ENCODE measurements at places on chromosomes 2 and 18.

DNA sequence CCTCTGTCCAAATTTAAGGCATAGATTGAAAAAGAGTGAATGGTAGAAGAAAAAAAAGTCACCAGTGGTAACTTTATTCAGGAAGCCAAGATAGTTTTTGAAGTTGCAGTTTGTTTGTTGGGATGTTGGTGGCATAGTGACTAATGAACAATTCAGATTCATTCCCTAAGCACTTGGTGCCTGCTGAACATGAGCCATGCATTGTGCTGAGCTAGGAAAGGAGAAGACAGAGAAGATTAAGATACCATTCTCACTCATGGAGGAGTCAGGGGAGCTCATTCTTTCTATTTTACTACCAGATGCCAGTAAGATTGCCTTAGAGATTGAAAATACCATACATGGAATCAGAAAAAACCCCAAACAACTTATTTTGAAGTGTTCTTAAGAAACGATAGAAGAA is 25.1 kb downstream of the MEIS1 start:
- no peak for DNase-seq

- no peak for DNase-seq
Measured at GRCh38 chr18:46856973-46857372, 60.3 kb downstream of the PIAS2 start.

DNA sequence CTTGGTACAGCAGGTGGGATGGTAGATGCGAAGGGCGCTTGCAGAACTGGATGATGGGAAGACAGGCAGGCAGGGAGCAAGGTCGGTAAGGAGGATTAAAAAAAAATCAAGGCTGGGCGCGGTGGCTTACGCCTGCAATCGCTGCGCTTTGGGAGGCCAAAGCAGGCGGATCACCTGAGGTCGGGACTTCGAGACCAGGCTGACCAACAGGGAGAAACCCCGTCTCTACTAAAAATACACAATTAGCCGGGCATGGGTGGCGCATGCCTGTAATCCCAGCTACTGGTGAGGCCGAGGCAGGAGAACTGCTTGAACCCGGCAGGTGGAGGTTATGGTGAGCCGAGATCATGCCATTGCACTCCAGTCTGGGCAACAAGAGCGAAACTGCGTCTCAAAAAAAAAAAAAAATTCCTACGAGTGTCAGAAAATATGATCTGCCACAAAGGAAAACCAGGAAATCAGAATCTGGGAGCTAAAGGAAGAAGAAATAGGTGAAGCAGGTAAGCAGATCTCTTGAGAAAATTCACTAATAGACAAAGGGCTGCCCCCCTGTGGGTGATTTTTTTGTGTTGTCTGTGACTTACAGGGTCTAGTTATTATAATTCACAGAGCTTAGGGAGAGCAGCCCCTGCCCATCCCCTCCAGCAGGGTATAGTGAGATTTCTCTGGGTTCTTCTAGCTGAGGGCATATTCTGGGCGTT is 46.2 kb downstream of the C2orf42 start:
- no peak for DNase-seq

DNA sequence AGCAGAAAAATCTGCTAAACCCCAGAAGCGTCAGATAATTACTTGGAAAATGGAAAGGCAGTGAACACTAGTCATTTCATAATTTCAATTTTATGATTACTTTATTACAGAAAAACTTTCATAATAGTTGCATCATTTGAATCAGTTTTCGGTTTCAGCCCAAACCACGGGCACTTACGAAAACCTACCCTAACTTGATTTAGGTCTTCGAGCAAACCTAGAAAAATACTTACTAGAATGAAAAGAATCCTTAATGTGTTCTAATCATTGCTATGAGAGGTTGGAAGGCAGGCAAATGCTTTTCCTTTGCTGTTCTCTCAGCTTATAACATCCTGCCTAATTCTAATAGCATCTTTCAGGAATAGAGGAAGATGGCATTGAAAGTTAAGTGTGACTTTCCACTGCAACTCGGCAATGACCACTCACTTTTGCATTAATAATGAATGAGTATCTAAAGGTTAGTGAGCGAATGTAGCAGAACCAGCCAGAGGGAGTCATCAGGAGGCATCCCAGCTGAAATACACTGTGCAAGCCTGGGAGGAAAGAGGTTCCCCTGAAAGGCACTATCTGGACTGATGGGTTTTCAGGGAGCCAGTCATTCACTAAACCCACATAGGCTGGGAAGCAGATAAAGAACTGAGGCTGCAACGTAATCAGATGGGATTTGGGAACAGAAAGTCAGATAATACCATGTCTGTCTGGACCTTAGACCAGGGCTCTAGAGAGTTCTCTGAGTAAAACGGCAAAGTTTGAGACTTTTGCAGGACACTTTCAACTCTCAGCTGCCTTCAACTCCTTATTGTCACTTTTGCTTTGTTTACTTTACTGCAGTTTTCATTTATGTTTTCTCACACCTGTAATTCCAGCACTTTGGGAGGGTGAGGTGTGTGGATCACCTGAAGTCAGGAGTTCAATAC is 520.8 kb downstream of the RNF144A start:
- DNase-seq = no peak

GRCh38 chr2:101627285-101628029 is 70.0 kb upstream of the MAP4K4 start:
- DNase-seq = no peak

DNA sequence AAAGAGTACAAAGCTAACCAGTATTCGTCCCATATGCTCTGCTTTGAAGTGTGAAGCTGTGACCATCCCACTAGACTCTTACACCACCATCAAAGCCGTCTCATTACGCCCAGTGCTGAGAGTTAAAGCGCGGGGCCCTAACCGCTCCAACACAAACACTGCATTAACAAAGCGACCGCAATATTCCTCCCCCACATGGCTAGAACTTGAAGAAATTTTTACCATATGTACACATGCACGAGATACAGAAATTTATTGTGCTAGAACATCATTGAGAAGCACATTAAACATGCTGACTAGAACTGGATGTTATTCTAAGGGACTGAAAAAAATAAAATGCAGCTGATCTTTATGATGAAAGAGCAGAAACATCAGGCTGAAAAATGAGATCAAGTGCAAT is 20.5 kb downstream of the FTCDNL1 start:
- no peak for DNase-seq

- no peak for DNase-seq
Measured at GRCh38 chr2:127220768-127221527, 849 bp upstream of the CYP27C1 start.

DNA sequence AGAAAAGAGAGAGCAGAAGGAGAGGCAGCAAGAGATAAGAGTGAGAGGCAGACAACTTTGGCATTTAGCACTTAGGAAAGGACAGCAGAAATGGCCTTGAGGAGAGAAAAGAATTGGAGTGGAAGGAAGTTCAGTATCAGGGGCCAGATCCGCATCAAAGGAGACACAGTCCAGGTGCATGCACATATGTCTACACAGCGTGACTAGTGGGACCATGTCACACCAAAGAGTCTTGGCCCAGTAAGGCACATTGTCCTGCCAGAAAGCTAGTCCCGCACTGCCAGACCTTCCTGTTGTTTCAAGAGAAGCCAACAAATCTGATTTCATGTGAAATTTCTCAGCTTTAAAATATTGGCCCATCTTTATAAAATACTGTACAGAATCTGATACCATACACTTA is 8.5 kb upstream of the STK39 start:
- DNase-seq = no peak

DNA sequence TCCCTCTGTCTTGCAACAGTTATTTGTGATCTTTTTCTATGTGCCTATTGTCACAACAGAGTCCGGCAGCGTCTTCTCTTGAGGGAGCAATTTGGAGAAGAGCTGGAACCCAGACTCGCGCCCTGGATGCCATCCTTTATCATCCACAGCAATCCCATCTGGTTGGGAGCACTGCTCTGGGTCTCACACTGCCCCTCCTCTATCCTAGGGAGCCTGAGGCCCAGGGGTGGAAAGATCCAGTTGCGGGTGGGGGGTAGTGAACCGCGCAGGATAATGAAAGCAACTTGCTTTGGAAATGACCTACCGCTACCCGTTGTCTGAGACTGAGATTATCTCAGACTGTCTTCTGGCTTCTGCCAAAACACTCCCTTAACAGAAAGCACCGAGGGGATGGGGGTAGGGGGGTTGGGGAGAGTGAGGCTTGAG is 713 bp downstream of the WBP1 start:
- DNase-seq = no peak

GRCh38 chr2:121095257-121096080 is 189.5 kb downstream of the TFCP2L1 start:
- DNase-seq = no peak

DNA sequence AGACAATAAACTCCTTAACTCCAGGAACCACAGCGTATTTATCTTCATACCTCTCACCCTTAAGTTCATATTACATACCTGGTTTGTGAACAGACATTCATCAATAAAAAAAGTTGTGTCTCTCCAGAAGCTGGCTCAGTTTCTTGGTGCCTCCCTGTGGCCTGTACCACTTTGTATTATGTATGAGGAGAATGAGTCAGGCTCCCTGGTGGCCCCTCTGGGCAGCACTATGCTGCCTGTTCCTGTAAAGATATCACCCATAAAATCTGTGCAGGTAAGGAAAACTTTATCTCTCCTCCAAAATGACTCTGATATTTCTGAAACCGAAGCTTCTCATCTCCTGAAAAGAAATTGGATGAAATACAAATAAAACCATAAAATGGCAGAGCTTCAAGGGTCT is 198.4 kb upstream of the NT5C1B start:
- DNase-seq = no peak

DNA sequence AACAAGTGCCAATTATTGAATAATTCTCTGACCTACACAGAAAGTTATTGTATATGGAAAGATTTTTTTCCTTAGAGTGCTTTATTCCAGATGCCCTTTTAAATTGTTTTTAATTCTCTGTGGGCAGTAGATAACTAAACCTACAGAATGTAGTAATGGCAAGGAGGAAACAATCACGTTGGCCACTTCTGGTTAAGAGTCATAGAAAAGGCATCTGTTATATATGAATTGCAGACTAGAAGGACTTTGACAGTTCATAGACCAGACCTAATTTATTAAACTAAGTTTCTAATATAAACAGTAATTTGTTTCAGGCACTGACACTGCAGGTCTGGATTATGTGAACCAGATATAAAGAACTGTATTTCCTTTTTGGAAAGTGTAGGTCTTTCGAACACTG is 607.5 kb downstream of the PLCL1 start:
- no peak for DNase-seq

DNA sequence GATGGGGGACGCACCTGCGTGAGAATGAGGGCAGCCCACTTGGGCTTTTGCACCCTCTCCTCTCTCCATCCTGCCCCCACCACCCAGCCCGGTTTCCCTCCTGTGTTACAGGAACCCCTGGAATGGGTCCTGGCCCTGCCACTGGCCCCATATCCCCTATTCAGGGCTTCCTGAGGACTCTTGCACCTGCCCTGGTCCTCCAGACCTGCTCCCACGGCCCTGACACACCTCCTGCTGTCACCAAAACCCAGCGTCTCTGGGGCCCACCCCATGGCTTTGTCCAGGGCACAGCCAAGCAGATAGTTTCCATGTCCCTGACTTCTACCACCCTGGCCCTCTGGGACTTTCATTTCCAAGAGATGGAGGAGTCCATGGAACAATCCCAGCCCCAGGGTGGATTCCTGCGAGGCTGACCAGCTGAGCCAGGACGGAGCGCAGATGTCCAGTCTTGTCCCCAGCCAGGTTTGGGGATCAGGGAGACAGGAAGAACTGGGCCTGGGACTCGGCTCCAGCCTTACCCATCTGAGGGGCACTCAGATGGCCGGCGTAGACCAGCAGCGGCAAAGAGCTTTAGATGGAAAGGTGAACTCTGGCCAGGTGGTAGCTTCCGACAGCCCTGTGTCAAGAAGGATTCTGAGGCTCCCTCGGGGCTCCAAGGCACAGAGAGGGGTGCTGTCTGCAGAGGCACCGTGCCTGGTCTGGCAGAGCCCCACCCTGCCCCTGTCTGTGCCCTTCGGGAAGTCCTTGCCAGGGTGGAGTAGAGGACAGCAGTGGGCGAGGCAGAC is 12.0 kb downstream of the GPR35 start:
- no peak for DNase-seq

- DNase-seq = no peak
Measured at GRCh38 chr2:199659207-199659606, 191.8 kb downstream of the FTCDNL1 start.

DNA sequence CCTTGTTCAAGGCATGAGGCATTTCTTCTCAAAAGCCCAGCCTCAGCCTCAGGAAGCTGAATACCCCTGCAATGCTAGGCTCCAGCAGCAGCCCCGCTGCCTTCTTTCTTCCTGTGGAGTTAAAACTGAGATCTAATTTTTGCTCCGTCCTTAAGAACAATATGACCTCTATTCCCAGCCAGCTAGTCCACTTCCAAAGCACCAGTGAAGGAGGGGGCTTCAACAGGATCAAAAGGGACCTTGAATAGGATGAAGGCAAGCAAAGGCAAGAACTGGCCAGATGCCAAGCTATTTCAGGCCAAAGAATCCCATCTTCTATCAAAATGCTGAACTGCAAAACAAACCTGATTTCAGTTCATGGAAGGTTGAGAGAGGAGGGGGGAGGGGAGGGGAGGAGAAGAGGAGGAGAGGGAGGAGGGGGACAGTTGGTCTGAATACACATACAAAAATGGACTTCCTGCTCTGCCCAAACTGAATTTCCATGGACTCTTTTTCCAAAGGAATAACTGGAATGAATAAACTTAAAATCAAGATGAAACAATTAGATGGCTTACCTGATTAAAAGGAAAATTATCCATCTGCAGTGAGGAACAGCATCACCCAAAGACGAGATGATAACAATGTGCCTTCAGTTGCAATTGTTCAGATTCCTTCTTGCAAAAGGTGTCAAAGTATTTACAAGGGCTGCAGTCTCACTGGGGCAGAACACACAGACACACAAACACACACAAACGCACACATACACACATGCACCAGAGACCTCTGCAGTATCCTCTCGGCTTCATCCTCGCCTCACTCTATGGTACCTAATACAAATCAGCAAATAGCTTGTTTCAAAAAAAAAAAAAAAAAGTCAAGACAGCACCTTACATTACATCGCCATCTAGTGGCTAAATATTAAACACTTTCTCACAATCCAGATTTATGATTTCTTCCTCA is at the start of gene SCN1A:
Gene SCN1A, minus strand, starts transcription at position 804 of the 939 bp plus-strand sequence. CDS start 54,399 bp downstream, outside the sequence.
- DNase-seq = no peak

DNA sequence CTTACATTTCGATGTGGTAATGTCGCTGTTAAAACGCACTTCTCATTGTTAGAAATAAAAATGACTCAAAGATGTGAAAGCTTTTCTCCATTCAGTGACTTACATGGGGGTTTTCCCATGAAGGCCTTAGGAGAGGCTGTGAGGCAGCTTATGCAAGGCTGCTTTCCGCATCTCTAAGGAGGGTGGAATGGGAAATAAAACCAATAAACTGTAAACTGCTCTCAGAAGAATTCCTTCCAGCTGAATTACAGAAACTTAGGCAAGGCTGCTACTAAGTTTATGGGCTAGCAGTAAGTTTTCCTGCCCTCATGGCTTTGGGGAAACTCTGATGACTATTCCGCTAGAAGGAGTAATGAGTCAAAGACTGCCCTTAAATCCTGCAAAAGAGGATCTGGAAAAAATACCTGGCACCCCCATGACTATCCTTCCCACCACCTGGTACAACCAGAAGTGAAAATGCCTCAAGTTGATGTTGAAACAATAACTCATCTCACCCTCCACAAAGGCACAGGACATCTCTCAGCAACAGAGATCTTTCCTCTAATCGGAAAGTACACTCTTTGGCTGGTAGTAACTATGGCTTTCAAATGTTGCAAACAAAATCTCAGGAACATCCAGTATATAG is 97.7 kb upstream of the SMAD7 start:
- no peak for DNase-seq

GRCh38 chr18:23538870-23539269 is 35.6 kb downstream of the RMC1 start:
- DNase-seq = no peak
